ENCODE measurements at places on chromosomes 3 and 15.

DNA sequence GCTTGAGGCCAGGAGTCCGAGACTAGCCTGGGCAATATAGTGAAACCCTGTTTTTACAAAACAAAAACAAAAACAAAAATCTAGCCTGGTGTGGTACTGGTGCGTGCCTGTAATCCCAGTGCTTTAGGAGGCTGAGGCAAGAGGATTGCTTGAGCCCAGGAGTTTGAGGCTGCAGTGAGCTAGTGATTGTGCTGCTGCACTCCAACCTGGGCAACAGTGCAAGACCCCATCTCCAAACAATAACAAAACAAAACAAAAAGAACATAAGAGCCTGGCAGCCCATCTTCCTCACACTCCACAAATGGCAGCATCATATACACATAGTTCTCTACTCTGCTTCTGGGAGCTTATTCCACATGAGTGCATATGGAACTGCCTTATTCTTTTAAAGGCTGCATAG, 2.2 kb upstream of the TRH start:
- no peak for DNase-seq

DNA sequence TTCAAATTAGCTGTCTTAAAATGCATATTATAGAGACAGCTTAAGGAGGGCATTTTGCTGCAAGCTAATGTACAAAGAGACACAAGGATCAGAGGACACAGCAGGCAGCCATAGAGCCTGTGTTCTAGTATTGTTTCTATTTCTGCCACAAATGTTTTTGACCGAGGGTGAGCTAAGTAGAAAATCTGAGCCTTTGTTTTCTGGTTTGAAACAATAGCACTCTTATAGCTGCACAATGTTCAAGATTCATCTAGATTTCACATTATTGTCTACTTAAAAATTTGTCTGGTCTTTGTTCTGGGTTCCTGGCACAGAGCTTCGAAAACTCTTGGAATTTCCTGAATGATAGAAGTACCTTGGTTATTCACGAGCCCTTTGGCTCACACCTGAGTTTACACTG, 40.0 kb upstream of the TUSC7 start:
- no peak for DNase-seq

GRCh38 chr15:96593735-96594134, 263.2 kb downstream of the NR2F2 start:
- DNase-seq: no peak

DNA sequence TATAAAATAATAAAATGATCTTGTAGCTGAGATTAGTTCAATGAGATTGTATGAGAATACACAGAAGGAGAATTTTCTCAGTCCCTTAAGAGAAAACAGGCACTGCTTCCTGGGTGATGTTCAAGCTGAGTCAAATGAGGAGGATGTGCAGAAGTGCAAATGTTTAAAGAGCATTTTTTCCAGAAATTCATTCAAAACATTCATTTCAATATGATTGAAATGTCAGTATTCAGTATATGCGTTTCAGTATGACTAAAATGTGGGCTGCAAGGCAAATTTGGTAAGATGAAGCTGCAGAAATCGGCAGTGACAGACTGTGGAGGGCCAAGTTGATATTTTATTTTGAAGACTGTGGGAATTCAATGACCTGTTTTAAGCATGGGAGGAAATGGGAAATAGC, 19.3 kb upstream of the PYDC2 start:
- DNase-seq: no peak

DNA sequence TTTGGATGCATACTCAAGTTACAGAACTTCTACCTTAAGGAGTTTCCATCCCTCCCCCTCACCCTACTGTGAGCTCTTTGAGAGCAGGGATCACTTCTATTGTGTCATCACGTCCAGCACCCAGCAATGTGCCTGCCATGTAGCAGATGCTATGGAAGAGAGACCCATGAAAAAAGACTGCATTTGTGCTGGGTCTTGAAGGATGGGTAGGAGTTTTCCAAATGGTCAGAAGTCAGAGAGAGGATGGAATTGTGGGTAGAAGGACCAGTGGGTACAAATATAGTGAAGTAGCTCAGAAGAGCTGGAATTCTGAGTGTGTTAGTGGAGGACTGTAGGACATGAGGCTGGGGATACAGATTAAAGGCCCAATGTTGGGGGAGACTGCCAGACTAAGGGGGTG, 141.7 kb downstream of the SRGAP3 start:
- DNase-seq: no peak

- no peak for DNase-seq
Observed at GRCh38 chr15:33086500-33087121, 107.9 kb downstream of the FMN1 start.

DNA sequence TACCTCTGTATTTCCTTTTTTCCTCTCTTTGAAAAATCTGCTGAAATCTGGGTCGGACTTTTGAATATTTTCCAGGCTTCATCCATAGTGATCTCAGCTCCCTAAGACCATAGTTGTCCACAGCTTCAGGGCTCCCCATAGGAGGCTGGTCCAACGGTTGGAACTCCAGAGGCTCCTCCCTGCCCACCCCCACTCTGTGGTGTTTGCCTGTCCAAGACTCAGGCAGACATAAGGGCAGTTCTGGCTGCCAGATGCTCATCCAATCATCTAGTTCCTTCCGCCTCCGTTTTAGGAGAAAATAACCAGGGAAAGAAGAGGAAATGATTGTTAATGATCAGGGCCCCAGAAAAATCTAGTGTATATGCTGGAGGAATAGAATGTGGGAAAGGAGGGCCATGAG, 27.9 kb upstream of the PRTG start:
- DNase-seq: no peak

DNA sequence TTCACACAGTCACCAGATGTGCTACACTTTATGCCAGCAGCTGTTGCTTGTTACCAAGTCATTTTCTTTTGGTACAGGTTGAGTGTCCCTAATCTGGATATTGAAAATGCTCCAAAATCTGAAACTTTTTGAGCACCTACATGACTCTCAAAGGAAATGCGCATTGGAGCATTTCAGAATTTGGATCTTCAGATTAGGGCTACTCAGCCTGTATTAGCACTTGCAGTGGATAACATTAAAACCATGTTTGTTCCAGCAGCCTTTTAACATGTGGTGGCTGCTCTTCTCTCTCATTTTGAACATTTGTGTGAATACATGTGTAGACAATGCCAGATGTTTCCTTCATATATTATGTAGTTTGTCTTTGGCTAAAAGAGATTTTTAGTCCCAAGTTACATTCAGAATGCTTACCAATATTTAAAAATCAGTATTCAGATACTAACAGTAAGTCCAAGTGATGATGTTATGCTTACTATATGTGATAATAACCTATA, 230.9 kb upstream of the UBE2E1 start:
- no peak for DNase-seq

All from RWPE2 (cell line).